Brain pericyte (primary cell): ENCODE measurements at places on chromosomes 13 and 19.

GRCh38 chr13:47409778-47410177 lies 512.9 kb upstream of the HTR2A start:
- DNase-seq, result no peak

- no peak for DNase-seq
Measured at GRCh38 chr13:97429681-97430081, 4.3 kb upstream of the RAP2A start.

DNA sequence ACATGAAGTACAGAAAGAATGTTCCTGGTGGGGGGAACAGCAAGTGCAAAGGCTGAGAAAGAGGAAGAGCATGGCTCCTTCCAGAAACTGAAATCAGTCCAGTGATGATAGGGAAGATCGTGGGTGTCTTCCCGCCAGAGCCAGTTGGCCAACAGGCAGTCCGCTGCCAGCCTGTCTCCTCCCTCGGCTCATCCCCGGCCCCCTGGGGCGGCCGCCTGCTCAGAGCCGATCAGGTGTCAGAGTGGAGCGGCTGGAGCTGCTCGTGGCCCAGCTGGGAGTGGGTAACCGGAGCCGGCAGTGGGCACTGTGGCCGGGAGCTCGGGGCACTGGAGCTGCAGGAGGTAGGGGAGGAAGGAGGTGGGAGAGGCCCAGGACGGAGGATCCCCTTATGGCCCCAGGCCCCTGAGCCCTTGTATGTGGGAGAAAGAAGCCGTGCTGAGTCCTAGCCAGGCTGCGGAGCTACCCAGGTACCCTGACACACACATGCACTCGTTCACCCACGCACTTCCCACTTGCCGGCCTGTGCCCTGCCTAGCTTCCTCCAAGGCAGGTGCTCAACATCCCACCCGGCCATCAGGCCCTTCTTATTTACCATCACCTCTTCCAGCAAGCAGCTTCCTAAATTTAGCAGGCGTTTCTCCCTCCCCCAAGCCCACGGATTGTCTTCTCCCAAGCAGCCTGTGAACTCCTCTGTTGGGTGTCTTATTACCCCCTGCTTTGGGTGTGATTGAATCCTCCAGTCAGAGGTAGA lies 1.7 kb downstream of the ANKRD24 start:
- DNase-seq, result no peak

- no peak for DNase-seq
Measured at GRCh38 chr19:29836409-29836825, 24.6 kb downstream of the CCNE1 start.
